Retina (tissue), 1 donor: ENCODE measurements at places on chromosomes 12 and 14.

DNA sequence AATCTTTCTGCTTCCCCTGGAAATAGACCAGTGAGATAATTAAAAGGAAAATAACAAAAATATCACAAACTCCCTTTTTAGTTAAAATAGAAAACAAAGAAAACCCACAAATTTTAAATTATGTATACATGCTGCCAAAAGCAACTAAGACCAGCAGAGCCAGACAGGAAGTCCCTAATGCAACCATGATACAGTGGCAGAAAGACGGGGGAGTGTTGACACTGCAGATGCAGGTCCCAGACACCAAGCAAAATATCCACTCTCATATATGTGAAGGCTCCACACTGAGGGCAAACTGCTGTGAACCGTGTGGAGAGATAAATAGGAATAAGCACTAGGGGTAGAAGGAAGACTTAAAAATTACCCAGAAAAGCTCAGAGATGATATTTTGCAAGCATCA, 401.0 kb downstream of the BTG1 start:
- peak; percentile 6 for DNase-seq

DNA sequence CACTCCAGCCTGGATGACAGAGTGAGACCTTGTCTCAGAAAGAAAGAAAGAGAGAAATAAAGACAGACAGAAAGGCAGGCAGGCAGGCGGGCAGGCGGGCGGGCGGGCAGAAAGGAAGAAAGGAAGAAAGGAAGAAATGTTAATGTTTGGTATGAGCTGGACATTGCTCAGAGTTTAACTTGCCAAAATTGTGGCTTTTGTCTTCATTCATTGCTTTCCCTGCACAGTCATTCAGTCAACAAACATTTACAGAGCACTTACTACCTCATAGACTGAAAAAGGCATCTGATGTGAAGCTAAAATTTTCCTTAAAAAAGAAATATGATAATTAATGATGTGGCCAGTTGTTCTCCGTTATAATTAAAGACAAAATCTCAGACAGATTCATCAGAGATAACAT, 247.1 kb downstream of the SPTSSA start:
- DNase-seq = no peak

GRCh38 chr12:34401659-34402227, 379.4 kb downstream of the ALG10 start:
- no peak for DNase-seq

DNA sequence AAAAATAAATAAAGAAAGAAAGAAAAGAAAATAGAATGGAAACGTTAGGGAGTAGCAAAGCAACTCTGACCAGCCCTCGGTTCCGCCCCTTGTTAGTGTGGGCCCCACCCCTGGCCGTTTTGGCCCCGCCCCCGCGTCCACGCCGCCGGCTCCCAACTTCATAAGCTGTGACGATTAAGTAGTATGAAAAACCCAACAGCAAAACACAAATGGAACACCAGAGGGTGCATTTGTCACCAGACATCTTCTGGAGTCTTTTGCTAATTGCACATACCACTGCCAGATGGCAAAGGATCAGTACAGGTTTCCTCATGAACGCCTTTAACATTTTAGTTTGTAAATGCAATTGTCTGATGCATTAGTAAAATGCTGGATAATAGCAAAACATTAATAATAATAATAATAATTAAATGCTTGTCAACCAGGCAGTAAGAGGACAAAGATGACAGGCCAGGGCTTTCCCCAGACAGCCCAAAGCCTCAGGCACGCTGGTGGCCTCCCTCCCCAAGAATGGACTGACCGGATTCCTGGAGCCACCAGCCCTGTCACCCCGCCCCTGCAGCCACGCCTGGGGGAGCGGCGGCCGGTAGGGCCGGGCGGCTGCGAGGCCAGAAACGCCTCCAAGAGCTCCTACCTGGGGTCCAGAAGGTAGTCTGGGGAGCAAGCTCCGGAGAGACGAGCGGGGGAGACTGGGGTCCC, 23.6 kb downstream of the HSP90AA1 start:
- DNase-seq = peak; percentile 59

DNA sequence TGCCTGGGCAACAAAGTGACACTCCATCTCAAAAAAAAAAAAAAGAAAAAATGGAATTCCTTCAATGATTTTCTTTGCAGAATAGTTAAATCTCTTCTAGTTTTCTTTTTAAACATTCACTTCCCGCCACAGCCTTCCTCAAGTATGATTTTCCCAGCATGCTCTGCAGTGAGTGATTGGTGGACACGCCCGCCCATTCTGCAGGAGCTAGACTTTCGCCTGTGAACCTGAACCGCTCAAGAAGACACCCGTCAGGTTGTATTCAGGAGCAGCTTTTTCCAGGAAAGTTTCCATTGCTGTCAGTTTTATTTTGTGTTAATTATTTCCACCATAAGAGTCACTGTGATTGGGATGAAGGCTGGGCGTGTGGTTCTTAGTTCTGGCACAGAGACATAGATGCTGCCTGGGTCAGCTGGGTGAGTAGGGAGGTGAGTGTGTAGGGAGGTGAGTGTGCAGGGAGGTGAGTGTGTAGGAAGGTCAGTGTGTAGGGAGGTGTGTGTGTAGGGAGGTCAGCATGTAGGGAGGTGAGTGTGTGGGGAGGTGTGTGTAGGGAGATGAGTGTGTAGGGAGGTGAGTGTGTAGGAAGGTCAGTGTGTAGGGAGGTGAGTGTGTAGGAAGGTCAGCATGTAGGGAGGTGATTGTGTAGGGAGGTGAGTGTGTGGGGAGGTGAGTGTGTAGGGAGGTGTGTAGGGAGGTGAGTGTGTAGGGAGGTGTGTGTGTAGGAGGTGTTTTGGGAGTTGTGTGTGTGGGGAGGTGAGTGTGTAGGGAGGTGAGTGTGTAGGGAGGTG, 76.2 kb downstream of the KIF26A start:
- DNase-seq = peak; percentile 1

DNA sequence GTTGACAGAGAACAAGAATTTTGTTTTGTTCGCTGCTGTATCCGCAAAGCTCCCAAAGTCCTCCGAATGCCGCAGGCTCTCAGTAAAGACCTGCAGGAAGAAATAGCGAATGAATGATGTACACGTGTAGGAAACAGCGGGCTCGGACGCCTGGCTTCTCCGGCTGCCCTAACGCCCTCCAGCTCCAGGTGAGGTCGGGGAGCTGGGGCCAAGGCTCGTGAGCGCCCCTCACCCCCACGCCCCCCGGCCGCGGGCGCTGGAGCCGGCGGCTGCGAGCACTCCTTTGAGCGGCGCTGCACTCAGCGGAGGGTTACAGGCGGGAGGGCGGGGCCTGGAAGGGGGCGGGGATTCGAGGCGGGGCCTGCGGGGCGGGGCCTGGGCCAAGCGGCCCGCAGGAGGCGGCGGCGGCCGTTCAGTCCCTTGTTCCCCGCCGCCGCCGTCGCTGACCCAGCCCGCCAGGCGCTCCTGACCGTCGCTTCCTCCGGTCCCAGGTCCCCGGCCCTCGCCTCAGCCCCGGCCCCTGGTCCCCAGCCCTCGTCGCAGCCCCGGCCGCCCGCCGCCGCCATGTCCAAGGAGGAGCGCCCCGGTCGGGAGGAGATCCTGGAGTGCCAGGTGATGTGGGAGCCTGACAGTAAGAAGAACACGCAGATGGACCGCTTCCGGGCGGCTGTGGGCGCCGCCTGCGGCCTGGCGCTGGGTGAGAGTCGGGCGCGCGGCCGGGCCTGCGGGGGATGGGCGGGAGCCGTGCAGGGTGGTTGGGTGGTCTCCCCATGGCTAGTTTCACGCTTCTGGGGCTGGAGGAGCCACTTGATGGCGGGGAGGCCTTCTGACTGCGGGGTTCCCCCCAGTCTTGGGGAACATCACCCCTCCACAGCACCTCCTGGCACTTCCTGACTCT, at the start of gene AACS:
AACS (plus strand) TSS at position 415 of the 898 bp plus-strand sequence; CDS start at position 565, 150 bp downstream.
- peak; percentile 88 for DNase-seq

DNA sequence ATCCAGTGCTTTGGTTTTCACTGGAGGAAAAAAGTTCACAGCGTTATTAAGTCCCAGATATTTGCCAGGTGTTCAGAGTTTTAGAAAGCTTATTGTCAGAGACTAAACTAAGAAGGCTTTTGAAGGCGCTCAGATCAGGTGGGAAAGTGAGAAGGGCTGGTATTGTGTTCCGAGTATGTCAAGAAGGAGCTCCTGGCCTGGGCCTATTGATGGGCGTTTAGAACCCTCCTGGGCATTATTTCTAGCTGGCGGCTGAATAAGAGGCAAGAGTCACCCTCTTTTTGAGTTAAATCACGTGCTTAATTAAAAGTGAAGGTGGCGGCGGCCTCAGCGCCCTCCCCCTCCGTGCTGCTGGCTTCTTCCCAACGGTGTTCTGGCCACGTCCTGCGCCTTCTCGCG, 20.9 kb upstream of the GNS start:
- peak; percentile 70 for DNase-seq

DNA sequence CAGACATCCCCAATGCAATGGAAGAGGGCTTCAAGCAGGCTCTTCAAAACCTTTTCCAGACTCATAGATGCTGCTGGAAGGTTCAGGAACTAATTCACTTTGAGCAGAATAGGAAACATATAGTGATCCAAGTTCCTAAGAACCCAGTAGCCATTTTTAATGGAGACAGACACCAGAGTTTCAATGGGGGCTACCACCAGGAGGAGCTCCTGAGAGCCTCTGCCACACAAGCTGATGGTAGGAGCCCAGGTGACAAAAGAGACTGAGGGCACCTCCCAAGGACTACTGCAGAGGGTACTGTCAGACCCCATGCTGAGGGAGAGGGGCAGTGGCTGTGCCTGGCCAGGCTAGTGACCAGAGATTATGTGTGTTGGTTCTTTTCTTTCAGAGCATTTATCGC, 45.9 kb downstream of the IFNG start:
- no peak for DNase-seq

- no peak for DNase-seq
These were observed 29.4 kb upstream of the PPP2R5C start for GRCh38 chr14:101732118-101732517.

GRCh38 chr14:101074196-101075024, 170.9 kb upstream of the RTL1 start:
- no peak for DNase-seq

GRCh38 chr14:88269806-88270420, 53.2 kb downstream of the KCNK10 start:
- DNase-seq = no peak

DNA sequence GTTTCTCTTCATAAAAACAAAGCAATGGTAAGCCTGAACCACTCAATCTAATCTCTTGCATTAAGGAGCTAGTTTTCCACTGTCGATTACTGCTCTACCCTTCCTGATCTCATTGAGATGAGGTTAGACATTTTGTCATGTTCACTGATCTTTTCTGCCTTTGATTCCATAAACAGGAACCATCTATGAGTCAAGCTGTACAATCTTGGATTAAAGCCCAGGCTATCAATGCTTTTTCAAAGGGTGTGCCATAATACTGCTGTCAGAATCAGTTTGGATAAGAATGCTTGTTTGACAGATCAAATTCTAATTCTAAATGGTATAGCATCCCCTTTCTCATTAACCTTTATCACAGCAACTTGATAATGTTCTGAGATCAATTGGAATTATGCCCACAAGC, 16.1 kb downstream of the GRIP1 start:
- no peak for DNase-seq

DNA sequence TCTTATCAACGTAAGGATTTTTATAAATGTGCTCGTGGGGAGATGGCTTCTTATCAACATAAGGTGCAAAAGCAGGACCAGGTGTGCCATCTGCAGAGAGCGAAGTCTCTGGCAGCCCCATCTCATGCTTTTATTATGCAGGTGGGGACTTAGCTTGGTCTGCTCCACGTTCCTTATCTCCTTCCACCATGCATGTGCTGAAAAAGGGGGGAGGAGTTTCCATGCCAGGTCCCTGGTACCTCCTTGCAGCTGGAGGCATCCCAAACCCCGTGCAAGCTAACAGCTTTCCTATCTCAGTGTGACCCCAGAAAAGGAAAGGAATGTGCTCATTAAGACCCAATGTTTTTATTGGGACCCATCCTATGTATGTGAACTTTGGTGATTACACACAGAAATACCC, 608.5 kb downstream of the TMEM121 start:
- no peak for DNase-seq

DNA sequence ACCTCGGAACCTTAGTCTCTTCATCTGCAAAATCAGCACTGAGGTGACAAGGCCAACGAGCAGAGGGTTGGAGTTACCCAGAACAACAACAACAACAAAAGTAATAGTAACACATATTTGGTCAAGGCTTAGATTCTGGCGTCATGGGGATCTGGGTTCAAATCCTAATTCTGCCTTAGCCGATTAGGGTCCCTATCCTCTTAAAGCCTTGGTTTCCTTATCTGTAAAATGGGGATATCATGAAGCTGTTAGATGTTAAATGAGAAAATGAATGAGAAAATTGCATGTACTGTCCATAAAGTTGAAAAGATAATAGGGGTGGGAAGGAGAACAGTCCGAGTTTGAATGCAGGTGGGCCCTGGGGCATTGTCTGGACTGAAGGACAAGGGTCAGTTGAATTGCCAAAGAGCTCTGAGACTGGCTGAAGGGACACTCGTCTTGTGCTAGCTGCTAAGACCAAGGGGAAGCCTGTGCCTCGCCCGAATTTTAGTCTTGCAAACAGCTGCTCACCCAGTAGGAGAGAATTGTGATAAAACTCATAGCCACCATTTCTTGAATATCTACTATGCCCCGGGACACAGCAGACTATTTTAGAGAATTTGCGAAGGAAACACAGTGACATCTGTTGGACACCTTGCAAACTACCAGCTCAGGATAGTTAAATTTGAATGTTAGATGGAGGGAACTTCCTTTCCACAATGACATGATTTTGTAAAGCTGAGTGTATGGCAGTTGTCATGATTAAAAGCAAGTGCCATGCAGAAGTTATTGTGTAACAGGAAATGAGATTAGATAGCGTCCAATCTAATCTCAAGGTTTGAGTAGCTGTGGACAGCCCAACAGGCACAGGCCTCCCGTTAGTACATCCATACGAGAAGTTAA, 6.8 kb upstream of the HNF1A start:
- DNase-seq = peak; percentile 48

- no peak for DNase-seq
These were observed 23.0 kb upstream of the JDP2 start for GRCh38 chr14:75404847-75405246.

DNA sequence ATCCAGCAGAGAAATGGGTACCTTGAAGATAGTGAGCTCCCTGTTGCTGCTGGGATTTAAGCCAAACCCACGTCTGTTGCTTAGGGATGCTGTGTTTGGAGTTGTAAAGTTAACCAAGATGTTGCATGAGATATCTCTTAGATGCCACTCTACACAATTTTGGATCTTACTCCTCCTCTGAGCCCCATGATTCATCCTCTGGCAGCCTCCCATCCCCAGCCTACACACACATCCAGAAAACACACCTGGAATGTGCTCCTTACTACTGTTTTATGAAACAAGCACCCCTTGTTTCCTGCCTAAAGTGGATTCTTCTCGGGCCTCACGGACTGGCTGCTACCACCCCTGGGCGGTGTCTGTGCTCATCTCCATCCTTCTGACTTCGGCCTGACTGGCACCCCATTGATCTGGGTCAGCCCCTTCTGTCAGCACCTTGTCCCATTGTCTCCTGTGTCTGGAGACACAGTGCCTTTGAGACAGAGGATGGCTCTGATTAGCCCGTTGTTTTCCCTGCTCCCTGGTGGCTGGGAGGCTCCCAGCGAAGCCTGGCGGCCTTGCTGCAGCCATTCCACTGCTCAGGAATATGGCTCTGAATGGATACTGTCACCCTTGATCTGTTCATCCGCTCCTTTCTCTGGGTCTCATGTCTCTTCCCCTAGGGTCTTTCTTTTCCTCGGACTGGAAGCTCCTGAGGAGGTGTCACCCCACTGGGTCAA, 24.3 kb downstream of the TSPAN9 start:
- no peak for DNase-seq
